Stimulated activated CD8-positive, alpha-beta memory T cell treated with anti-CD3 and anti-CD28 coated beads, Interleukin-4, amount 100 ng/mL, for 1 hour (primary cell): ENCODE measurements at places on chromosomes 3 and 15.

DNA sequence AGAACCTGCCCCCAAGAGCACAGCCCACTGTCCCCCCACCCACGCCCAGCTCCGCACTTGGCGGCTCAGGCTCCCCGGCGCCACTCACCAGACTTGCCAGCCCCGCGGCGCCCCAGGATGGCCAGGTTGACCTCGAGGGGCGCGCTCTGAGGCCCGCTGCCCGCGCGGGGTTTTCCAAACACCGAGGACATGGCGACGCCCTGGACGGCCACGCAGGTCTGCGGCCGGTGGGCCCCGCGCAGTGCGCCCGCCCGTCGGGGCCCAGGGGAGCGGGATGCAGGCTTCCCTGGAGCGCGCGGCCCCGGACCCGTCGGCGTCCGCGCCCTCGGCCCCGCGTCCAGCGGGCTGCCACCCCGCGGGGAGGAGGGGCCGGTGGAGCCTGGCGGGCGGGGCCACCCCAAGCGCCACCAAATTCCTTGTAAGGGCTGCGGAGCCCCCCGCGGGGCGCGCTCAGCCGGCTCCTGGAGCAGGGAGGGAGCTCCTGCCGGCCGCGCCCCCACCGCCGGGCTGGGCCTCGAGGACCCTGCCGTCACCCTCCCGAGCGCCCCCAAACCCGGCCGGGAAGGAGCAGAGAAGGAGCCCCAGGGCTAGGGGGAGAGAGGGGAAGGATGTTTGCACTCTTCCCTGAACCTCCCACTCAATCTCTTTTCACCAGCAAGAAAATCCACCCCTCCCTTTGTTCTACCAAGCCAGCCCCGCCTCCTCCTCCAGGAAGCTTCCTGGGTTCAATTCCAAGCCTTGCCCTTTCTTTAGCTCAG, at the start of gene RASL12:
Gene RASL12 (minus strand): TSS at position 347 of the 758 bp plus-strand sequence. CDS start 156 bp downstream, at position 191.
- no peak for DNase-seq

DNA sequence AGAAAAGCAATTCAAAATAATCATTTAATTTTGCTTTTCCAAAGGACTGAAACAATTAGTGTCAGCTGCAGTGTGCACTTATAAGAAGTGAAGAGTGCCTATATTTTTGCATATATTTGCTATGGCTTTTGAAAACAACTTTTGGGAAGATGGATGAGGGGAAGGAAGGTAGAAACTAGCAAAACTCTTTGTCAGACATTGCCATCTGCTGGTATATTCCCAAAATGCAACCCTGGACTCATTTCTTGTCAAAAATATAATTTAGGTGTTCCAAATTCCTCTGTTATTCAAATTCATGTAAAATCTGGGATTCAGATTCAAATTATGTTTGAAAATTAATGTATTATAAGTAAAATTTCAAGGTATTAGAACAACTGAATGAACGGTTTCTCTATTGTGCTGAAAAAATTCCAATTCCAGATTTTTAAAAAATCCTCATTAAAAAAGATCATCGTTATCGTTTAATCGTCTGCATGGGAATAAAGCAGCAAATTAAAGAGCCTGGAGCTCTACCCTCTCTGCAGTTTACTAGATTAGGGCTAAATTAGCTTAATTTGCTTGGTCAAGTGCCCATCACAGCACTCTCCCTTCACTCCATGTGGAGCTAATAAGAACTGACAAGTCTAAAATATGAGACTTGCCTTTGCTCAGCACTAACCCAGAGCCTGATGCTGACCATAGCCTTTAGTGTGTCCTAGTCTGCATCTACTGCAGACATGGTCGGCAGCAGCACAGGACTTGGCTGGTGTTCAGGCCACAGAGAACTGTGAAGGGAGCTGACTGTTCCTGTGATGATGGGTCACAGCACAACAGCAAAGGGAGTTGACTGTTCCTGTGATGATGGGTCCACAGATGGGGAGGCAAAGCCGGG, 67.9 kb upstream of the MITF start:
- no peak for DNase-seq

DNA sequence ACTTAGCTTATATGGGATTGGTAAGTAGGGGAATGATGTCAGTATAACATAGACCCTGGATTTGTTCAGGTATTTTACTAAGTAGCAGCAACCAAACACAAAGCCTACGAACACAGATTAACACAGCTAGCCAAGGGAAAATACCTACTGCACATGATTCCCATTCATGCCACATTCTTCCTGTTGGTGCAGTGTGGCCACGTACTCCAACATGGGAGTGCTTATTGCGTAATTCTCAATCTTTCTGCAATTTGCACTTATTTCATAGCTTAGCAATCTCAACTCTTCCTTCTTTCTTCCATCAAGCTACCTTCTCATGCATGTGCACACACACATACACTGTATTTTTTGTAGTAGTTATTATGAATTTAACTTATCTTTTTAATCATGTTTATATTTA, 186.8 kb downstream of the IL5RA start:
- DNase-seq, result no peak

DNA sequence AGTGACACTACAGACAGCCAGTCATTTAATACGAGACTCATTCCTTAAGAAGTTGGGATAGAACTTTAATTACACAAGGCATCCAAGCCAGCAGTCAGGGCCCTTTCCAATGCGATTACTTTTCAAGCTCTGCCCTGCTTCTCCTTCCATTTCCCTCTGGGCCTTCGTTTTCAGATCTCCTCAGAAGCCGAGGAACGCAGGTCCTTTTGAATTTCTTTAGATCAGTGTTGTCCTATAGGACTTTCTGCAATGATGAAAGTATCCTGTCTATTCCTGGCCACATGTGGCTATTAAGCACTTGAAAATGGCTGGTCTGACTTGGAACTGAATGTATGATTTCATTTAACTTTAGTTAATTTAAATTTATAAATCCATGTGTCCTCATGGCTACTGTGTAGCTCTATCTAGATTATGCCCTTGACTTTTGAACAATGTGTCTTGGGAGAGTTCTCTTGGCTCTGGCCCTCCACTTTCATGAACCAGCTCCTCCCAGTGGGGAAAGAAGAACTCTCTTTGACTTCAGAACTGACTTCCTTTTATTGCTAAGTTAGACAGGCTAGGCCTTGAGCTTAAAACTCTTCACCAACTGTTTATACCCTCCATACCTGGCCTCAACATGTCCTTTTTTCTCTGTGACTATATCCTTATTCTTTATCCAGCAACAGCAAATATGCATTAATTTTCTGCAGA, 22.6 kb downstream of the TGFBR2 start:
- no peak for DNase-seq

DNA sequence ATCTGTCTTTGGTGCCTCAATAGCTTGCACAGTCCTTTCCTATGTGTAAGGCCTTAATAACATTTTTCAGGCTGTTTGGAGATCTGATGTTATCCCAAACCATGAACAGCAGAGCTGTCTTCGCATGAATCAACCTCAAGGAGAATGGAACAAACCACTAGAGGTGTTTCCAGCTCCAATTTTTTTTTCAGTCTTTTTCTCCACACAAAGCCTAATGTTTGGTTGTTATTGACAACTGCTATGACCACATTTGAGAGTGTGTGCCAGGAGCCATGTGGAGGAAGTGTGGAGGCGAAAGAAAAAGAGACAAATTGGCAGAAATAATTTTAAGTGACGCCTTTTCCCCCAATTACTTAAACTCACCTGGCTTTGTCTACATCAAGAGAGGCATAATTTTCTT, 38.7 kb downstream of the RTP4 start:
- no peak for DNase-seq

DNA sequence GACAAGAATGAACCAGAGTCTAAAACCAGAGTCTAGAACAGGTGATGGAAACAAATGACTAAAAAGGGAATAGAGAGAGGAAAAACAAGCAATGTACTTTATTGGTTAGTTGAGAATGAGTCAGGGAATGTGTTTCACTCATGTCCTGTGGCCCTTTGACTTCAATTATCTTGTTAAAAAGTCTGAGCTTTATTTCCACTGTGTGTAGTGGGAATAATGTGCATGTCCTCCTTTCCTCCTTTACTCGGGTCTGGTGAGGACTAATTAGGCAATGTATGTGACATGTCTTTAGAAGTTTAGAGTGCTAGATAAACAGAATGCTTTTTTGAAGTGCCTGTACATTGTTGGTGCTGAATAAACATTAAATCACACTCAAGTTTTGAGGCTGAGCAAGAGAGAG, 21.3 kb downstream of the LSAMP start:
- no peak for DNase-seq

DNA sequence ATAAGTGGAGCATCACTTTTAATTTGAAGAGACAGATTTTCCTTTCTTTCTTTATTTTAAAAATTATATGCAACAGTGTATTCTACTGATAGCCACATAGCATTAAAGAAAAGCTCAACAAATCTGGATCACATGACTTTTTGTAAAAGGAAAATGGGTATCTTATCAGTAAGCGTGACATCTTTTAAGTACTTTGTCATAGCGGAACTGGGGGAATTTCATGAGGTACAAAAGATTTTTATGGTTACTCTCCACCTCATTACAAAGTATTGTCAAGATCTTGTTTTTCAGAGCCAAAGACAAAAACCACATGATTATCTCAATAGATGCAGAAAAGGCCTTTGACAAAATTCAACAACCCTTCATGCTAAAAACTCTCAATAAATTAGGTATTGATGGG, 219.6 kb upstream of the ZPLD1 start:
- no peak for DNase-seq

DNA sequence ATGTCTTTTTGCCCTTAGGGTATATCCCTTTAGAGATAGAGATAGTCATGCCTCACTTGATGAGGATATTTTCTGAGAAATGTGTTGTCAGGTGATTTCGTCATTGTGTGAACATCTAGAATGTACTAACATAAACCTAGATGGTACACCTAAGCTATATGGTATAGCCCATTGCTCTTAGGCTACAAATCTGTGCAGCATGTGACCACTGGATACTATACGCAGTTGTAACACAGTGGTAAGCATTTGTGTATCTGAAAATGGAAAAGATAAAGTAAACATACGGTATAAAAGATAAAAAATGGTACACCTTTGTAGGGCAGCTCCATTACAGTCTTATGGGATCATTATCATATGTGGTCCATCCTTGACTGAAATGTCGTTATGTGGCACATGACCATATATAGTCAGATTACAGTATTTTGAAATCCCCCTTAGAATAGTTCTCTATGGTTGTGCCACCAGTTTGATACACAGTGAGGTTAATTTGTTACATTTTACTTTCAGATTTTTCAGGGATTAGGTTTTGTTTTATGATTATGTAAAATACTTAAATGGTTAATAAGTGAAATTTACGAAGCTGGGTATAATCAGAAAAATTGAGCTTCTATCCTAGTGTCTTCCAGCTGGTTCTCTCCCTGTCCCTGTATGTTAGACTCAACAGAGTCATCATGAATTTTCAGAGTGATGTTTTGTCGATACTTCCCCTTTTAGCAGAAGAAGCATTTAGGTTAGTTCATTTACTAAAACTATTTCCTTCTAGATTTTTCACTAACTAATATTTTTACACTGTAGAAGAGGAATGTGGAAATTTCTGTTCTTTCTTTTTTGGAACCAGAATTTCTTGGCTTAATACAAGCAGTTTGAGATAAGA, 12.8 kb downstream of the SETD5 start:
- no peak for DNase-seq

- DNase-seq, result no peak
These were observed 3.9 kb downstream of the TOMM70 start for GRCh38 chr3:100396967-100397366.

- DNase-seq, result no peak
These were observed 44.0 kb upstream of the GLCE start for GRCh38 chr15:69116391-69116790.

DNA sequence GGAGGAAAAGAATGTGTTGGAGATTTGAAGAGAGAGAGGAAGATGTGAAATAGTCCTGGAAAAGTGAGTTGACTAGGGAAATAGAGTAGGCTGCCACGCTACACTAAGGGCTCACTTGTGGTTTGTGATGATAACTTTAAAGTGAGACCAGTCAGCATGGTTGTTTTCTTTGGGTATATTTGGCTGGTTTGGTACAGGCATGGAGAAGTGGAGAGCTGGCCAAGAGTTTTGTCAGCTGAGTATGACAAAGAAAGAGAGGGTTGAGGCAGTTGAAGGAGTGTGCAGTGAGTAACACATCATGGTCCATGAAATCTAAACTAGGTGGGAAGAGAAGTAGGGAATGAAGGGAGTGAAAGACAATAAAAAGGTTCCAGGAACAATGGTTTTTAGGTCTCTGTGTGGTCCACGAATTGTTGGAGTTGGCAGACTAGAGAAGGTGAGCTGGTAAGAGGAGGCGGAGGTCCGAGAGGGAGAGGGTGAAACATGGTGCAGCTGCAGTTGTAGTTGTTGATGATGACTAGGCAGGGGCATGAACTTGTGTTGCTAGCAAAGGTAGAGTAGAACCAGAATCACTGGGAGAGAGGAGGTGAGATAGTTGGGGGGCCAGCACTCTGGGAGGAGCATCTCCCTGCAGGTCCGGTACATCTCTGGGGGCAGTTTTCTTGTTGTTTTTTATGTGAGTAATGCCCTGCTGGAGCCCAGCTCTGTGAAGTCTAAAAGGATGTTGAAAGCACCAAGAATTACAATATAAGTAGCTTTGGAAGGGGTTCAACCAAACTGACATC, 21.0 kb downstream of the ZNF80 start:
- no peak for DNase-seq

DNA sequence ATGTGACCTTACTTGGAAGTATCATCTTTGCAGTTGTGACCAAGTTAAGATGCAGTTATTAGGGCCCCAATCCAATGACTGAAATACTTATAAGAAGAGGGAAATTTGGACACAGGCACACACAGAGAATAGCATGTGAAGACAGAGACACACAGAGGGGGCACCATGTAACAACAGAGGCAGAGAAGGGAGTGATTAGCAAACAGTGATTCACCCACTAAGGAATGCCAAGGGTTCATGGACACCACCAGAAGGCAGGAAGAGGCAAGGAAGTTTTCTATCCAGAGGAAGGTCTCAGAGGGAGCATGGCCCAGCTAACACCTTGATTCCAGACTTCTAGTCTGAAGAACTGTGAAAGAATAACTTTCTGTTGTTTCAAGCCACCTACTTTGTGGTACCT, 25.0 kb downstream of the SIDT1 start:
- DNase-seq, result no peak

DNA sequence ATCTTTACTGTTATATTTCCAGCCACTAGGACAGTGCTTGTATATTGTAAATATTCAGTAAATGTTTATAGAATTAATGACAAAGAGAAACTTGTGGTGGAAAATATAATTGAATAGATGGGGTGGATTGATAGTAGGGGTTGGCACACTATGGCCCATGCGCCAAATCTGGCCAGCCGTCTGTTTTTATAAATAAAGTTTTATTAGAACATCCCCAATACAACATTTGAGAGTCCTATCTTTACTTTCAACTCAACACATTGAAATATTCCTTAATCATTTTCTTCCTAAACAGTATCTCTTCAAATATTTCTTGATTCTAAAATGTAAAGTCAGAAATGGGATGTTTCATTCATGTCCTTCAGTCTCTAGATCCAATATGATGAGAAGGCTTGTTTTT, 45.1 kb downstream of the VPS8 start:
- no peak for DNase-seq

DNA sequence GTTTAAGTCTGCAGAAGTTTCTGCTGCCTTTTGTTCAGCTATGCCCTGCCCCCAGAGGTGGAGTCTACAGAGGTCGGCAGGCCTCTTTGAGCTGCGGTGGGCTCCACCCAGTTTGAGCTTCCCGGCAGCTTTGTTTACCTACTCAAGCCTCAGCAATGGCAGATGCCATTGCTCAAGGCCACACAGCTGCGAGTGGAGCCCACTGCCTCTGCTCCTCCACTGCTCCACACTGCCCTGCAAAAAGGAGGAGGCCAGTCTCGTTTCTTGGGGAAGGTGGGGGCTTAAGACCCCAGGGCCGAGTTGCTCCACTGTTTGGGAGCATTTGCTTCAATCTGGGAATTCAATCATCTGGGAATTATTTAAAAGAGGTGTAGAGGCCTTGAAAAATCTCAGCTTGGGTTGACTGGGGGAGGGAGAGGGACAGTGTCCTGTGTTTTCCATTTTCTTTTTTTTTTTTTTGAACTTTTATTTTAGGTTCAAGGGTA, 144.6 kb upstream of the MEF2A start:
- no peak for DNase-seq
